Mesothelial cell of epicardium (in vitro differentiated cells): ENCODE measurements at places on chromosomes 1 and 21.

DNA sequence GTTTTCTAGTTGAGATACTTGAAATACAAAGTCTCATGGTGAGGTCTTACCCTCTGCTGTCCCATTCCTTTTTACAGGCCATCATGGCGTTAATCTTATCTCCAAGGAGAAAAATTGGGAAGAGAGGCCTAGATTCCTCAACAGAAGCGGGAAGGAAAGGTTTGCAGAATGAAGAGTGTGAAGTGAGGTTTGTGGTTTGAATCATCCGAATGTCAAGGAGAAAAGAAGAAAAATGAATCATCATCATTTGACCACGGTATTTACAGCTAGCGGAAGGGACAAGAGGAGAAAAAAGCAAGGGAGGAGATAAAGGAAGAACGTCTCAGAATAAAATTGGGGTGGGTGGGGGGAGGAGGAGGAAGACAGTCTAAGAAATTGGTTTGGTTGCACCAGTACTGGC lies 935 bp upstream of the COG2 start:
- DNase-seq: no peak

DNA sequence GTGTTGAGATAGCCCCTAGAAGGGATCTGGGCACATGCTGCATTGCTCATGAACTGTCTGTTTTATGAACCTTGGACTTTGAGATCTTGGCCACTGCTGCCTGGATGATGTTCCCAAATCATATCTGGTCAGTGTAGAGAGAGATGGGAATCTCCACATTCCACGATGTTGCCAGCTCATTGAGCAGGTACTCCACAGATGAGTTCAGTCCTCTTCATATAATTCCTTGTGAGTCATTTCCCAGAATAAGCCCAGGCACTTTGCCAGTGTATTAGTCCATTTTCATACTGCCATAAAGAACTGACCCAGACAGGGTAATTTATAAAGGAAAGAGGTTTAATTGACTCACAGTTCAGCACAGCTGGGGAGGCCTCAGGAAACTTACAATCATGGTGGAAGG lies 254.0 kb upstream of the RUNX1 start:
- no peak for DNase-seq

DNA sequence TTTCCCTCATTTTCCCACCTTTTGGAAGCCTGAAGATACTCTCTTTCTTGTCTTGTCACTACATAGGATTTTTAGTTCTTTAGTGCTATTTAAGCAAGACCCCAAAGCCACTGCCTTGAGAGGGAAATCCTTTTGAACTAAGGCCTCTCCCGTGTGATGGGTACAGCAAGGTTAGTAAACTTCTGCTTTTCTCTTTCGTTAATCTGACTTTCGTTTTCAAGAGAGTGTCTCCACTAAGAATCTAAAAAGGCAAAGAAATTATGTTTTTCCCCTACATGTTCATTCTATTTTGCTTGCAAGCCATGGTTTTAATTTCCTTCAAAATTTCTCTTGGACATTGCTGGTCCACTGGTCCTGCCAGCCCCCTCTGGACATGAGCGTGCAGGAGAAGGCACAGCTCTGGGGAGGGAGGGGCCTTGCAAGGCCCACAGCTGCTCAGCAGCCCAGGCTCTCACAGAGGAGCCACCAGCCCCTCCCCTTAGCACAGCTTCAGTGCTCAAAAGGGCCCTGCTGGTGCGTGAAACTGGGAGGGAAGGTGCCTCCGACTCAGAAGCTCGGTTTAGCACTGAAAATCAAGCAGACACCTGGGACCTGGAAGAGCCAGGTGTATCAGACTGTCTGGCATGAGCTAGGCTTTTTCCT lies 210.9 kb upstream of the GALNT2 start:
- DNase-seq: no peak

- DNase-seq: no peak
These were observed 534.4 kb upstream of the CAMK1G start for GRCh38 chr1:209048941-209049669.

GRCh38 chr1:162984699-162985098 lies 84.5 kb upstream of the RGS4 start:
- DNase-seq: no peak

DNA sequence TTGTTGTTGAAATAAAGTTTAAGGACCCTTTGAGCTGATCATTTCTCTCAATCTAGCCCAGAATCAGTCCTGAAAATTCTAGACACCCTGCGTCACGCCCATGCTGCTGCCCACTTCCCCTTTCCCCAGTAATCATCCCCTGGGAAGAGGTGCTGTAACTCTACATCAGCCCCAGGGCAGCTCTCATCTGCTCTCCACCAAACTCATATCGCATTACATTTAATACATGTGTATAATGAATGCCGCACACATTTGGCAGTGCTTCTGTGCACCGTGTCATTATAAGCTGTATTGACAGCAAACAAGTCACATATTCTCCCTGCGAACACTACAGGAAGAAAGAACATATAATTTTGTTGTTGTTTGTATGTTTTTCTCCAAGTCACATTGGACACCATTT lies 539.7 kb upstream of the DAB1 start:
- DNase-seq: no peak

- no peak for DNase-seq
These were observed 50.5 kb upstream of the GPR52 start for GRCh38 chr1:174397261-174397660.

DNA sequence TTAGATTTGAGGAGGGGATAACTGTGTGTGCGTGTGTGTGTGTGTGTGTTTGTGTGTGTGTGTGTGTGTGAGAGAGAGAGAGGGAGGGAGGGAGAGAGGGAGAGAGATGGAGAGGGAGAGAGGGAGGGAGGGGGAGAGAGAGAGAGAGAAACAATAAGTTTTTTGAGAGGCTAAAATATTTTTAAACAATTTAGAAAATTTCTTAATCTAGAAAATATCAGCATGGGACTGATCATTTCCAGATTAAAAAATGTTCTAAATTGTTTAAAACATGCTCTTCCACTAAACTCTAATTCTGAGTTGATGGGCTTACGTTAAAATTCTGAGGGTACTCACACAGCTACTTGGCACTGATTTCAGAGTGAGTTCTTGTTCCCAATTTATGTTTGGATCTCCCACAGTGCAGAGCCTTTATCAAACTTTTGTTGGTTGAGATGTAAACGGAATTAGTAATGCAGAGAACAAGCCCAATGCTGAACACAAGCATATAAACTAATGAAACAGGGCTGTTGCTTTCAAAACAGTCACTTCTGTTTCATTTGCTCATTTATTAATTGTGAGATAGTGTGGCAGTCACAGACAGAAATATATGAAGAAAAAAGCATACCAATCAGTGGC lies 73.4 kb upstream of the RGS2 start:
- DNase-seq: no peak

GRCh38 chr1:204075890-204076846 lies 3.3 kb downstream of the SOX13 start:
- DNase-seq: no peak

GRCh38 chr1:114510274-114511031 lies 550 bp downstream of the TRIM33 start:
- DNase-seq: peak; percentile 65

DNA sequence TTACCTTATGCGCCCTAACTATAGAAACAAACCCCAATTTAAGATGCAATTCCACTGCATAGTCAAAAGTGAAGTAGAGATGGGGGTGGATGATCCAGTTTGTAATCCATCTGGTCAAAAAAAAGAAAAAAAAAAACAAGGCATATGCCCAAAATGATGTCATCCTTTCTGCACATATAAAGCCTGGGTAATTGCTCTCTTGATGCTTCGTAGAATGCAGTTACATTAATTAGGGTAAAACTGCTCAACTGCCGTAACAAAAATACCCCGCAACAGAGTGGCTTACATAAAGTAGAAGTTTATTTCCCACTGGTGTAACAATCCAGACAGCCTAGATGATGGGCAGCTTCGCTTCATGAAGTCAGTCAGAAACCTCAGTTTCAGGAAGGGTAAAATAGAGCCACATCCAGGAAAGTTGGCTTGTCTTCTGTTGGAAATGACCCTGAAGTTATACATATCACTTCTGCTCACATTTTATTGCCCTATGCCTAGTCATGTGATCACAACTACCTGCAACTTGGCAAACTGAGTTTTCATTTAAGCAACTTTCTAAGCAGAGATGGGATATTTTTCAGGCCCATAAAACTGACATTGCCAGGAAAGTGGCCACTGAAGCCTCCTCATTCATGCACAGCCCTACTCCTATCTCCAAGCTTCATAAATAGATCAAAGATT lies 221.7 kb downstream of the C1orf94 start:
- DNase-seq: no peak

DNA sequence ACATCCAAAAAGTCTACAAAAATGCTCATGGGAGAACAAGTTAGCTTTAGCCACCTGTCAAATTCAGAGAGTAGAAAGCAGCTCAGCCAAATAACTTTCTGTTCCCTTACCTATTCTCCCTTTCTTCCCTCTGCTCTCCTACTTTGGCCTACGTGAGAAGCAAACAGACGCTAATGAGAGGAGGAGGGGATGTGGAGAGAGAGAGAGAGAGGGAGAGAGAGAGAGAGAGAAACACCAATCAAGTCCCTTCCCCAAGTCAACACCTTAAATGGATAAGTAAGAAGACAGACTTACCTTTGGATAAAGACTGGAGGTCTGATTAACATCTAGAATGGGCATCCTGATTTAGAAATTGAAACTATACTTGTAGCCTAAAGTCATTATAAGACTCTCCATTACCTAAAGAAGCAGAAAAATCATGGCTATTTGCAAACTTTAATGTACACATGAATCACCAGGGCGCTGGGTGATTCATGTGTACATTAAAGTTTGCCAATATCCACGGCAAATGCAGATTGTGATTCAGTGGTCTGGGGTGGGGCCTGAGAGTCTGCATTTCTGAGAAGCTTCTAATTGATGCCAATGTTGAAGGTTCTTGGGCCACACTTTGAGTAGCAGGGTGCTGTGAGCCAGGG lies 13.1 kb upstream of the DUSP12 start:
- no peak for DNase-seq

DNA sequence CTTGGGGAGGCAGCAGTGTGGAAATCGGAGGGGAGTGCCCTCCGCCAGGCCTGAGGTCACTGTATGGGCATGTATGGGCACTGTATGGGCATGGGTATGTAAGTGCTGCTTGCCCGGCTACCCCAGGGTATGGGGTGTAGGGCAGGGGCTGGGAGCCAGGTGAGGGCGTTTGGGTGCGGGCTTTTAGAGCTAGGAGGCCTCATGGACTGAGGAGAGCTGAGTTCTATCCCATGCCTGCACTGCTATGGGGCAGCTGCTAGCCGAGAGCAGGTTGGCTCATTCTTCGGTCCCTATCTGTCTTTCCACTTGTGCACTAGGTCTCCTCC lies 5.3 kb downstream of the PKLR start:
- no peak for DNase-seq
